Regular cardiac myocyte (primary cell): ENCODE measurements at places on chromosomes 16 and 17. TPM values are rescaled to one million over a fixed set of nuclear protein-coding genes. Genes with fewer than 3 reads are reported as not detected.

TP53TG3B gene
- total RNA-seq, result not detected in 2 replicates

KIF18B gene
- 1.1 and 10.2 TPM in 2 replicates for total RNA-seq

NME2 gene
- 706 and 801 TPM in 2 replicates for total RNA-seq

ST6GALNAC1 gene
- total RNA-seq, result not detected in 2 replicates

NPIPB6 gene
- under 0.01 TPM in 1 of 2 replicates, not detected in the other for total RNA-seq

HBQ1 gene
- 0.19 TPM in 1 of 2 replicates, not detected in the other for total RNA-seq

MSL1 gene
- total RNA-seq, result 35.2 and 38.9 TPM in 2 replicates

HAP1 gene
- under 0.01 TPM in 2 replicates for total RNA-seq

NAGPA gene
- total RNA-seq, result 9.4 and 16.1 TPM in 2 replicates

KRT14 gene
- 0.38 and 0.56 TPM in 2 replicates for total RNA-seq

NT5M gene
- total RNA-seq, result 0.96 and 2.5 TPM in 2 replicates

DGKE gene
- total RNA-seq, result 5.0 and 5.6 TPM in 2 replicates

FAM20A gene
- total RNA-seq, result 1.7 and 10.4 TPM in 2 replicates

MT1H gene
- total RNA-seq, result 0.77 TPM in 1 of 2 replicates, not detected in the other

NSF gene
- total RNA-seq, result 66.8 and 67.5 TPM in 2 replicates

CACNG5 gene
- total RNA-seq, result not detected in 2 replicates

HBA1 gene
- not detected in 2 replicates for total RNA-seq

PDILT gene
- not detected in 2 replicates for total RNA-seq

KRTAP2-1 gene
- total RNA-seq, result not detected in 2 replicates

KLHL10 gene
- total RNA-seq, result under 0.01 and 0.28 TPM in 2 replicates

CASKIN2 gene
- 3.5 and 4.5 TPM in 2 replicates for total RNA-seq

DUS1L gene
- 42.8 and 60.0 TPM in 2 replicates for total RNA-seq

MT4 gene
- total RNA-seq, result not detected in 2 replicates

CETP gene
- 0.19 and 0.56 TPM in 2 replicates for total RNA-seq

TMEM101 gene
- total RNA-seq, result 69.4 and 95.0 TPM in 2 replicates

CHST4 gene
- not detected in 2 replicates for total RNA-seq

UMOD gene
- not detected in 2 replicates for total RNA-seq

ACADVL gene
- 261 and 425 TPM in 2 replicates for total RNA-seq

IL32 gene
- total RNA-seq, result 7.1 and 32.4 TPM in 2 replicates

CDRT15 gene
- total RNA-seq, result not detected in 2 replicates

CMTM2 gene
- not detected in 2 replicates for total RNA-seq

NLGN2 gene
- total RNA-seq, result 2.3 and 4.2 TPM in 2 replicates

CCDC200 gene
- not detected in 2 replicates for total RNA-seq

KREMEN2 gene
- under 0.01 TPM in 1 of 2 replicates, not detected in the other for total RNA-seq

HOXB5 gene
- total RNA-seq, result under 0.01 TPM in 1 of 2 replicates, not detected in the other

BEAN1 gene
- total RNA-seq, result 0.19 and 0.28 TPM in 2 replicates

SLC2A4 gene
- total RNA-seq, result under 0.01 and 0.28 TPM in 2 replicates

ZNF629 gene
- total RNA-seq, result 5.4 and 6.7 TPM in 2 replicates

TBC1D16 gene
- 20.0 and 24.0 TPM in 2 replicates for total RNA-seq

PIK3R5 gene
- under 0.01 and 0.38 TPM in 2 replicates for total RNA-seq

CACNA1G gene
- under 0.01 TPM in 2 replicates for total RNA-seq

RFFL gene
- 5.4 and 13.4 TPM in 2 replicates for total RNA-seq

TP53TG3 gene
- total RNA-seq, result 0.28 TPM in 1 of 2 replicates, not detected in the other

PRSS8 gene
- not detected in 2 replicates for total RNA-seq

SEC14L5 gene
- total RNA-seq, result 0.28 TPM in 1 of 2 replicates, not detected in the other

ZNF213 gene
- total RNA-seq, result 5.1 and 5.9 TPM in 2 replicates

MARVELD3 gene
- not detected in 2 replicates for total RNA-seq

PRAC1 gene
- total RNA-seq, result not detected in 2 replicates
